ENCODE measurements at places on chromosomes 3 and 15.

- no peak for DNase-seq
- no peaks in the 10 kb centered on the region for H3K27me3 ChIP-seq
- no peaks in the 10 kb centered on the region for H3K4me1 ChIP-seq
- H3K36me3 ChIP-seq: no peaks in the 10 kb centered on the region
- H3K27ac ChIP-seq: no peak overlapping the region
Observed at GRCh38 chr3:27289769-27290413, 79.3 kb downstream of the NEK10 start.

DNA sequence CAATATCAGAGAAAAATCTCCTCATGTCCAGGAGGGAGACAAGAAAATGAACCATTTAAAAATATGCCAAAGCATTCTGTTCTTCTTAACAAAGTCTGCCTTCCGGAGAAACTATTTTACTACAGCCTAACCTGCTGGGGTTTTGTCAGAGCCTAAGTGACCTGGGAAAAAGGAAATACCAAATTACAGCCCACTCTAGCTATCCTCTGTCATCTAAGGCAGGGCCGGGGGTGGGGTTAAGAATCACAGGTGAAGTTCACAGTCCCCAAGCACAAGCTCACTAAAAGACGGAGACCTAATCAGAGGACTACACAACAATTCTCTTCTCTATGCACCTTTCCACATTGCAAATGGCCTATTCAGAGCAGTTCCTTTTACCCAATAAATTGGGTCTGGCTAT lies 116.6 kb downstream of the TRIM42 start:
- no peaks in the 10 kb centered on the region for H3K4me1 ChIP-seq
- no peak for DNase-seq
- H3K36me3 ChIP-seq: no peaks in the 10 kb centered on the region
- H3K4me3 ChIP-seq: no peak overlapping the region
- H3K27ac ChIP-seq: no peak overlapping the region

DNA sequence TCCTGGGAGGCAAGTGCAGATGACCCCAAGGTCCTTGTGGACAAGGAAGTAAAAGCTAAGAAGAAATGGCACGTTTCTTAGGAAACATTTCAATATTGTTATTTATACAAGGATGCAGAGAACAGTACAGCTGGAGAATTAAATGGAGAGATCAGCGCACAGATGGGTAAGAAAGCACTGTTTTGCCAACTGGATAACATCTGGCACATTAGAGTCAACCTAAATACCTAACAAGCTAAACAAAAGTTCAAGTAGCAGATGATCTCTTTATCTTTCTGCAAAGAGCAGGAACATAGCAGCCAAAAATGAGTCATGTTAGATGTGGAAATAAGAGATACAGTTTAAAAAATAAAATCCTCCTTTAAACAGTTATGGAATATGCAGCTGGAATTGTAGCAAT lies 15.7 kb upstream of the DPPA4 start:
- H3K27ac ChIP-seq: no peak overlapping the region
- no peaks in the 10 kb centered on the region for H3K4me1 ChIP-seq
- H3K4me3 ChIP-seq: no peak overlapping the region
- no peak for DNase-seq

- no peak for DNase-seq
- H3K27ac ChIP-seq: no peak overlapping the region
- H3K4me1 ChIP-seq: peaks cover 22% of the 10 kb centered on the region
- H3K4me3 ChIP-seq: no peak overlapping the region
- no peaks in the 10 kb centered on the region for H3K36me3 ChIP-seq
- H3K27me3 ChIP-seq: no peaks in the 10 kb centered on the region
Observed at GRCh38 chr15:74643665-74644204, 28.1 kb downstream of the CLK3 start.

GRCh38 chr15:41354371-41354770 lies 21.7 kb downstream of the NUSAP1 start:
- DNase-seq: no peak
- H3K27me3 ChIP-seq: no peaks in the 10 kb centered on the region
- H3K27ac ChIP-seq: no peak overlapping the region
- H3K4me3 ChIP-seq: no peak overlapping the region

- no peaks in the 10 kb centered on the region for H3K27me3 ChIP-seq
- no peak for DNase-seq
- peak overlapping the region; percentile 54 for H3K27ac ChIP-seq
- H3K36me3 ChIP-seq: no peaks in the 10 kb centered on the region
- H3K4me1 ChIP-seq: peaks cover 63% of the 10 kb centered on the region
- no peak overlapping the region for H3K4me3 ChIP-seq
Observed at GRCh38 chr3:15310491-15311370, 21.7 kb downstream of the SH3BP5 start.

DNA sequence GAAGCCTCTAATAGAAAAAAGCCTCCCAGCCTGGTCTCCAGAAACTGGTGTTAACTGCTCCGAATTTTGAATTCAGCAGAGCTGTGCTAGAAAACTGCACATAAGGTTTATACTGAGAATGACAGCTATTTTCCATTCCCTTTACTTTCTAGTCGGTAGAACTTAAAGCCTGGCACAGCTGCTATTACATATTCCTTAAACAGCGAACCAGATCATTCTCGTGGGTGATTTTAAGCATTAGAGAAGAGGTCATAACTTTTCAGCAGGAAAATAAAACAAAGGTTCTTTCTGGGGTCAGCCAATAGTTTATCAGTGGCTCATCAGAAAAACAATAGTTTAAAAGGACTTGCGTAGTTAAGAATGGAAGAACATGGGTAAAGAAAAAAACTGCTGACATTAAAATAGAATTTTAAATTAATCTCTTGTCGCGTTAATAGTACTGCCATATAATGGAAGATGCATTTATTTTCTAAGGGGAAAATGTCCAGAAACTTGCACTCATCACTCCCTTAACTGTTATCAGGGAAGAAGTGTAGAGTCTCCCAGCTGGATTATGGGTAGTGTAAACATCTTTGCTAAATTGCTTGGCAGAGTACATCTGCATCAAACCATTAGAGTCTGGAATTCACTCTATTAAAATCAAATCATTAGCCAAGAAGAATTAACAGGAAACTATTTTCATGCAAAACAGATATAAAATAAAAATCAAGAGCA lies 7.9 kb downstream of the VGLL4 start:
- no peak for DNase-seq
- H3K4me3 ChIP-seq: no peak overlapping the region
- H3K4me1 ChIP-seq: peaks cover 99% of the 10 kb centered on the region

DNA sequence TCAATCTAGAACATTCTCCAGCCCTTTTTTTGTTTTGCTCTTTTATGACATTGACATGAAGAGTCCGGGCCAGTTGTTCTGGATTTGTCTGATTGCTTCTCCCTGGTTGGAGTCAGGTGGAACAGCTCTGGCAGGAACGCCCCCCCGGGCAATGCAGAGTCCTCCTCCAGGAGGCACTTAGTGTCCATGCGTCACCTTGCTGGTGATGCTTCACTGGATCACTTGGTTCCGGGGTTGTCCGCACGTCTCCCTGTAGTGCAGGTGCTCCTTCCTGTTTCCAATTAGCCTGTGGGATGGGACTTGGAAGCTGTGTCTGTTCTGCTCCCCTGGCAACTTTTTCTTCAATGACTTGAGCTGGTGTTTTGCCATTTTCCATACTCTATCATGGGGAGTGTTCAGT lies 9.8 kb downstream of the CSK start:
- no peaks in the 10 kb centered on the region for H3K27me3 ChIP-seq
- peaks cover 88% of the 10 kb centered on the region for H3K4me1 ChIP-seq
- DNase-seq: no peak
- no peak overlapping the region for H3K27ac ChIP-seq
- no peak overlapping the region for H3K4me3 ChIP-seq
- no peaks in the 10 kb centered on the region for H3K36me3 ChIP-seq

DNA sequence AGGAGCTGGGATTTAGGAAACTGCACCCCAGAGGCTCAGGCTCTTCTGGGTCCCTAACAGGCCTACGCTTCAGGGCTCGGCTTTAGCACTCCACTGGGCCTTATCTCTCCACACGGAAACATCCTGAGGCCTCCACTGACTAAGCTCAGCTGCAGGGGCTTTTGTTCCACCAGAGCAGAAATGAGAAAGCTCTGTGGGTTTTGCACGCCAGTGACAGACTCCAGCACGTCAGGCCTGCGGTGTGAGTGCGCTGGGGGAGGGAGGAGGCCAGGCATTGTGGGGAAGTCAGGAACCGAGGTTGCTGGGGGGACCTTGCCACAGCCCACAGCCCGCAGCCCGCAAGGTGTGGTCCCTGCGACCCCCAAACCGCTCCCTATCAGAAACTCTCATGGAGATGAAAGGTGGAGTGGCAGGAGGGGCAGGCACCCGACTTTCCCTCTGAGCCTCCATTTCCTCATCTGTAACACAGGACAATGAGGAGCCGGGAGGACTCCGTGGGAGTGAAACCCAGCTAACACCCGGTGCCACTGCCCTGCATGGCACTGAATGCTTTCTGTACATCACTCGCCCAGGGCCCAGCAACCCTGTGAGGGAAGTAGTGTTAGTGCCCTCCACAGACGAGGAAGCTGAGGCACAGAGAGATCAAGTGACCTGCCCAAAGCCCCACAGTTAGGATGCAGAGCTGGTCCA lies 106.5 kb downstream of the TPRA1 start:
- no peaks in the 10 kb centered on the region for H3K4me1 ChIP-seq
- H3K4me3 ChIP-seq: no peak overlapping the region
- no peaks in the 10 kb centered on the region for H3K36me3 ChIP-seq
- H3K27ac ChIP-seq: no peak overlapping the region
- peak; percentile 83 for DNase-seq

DNA sequence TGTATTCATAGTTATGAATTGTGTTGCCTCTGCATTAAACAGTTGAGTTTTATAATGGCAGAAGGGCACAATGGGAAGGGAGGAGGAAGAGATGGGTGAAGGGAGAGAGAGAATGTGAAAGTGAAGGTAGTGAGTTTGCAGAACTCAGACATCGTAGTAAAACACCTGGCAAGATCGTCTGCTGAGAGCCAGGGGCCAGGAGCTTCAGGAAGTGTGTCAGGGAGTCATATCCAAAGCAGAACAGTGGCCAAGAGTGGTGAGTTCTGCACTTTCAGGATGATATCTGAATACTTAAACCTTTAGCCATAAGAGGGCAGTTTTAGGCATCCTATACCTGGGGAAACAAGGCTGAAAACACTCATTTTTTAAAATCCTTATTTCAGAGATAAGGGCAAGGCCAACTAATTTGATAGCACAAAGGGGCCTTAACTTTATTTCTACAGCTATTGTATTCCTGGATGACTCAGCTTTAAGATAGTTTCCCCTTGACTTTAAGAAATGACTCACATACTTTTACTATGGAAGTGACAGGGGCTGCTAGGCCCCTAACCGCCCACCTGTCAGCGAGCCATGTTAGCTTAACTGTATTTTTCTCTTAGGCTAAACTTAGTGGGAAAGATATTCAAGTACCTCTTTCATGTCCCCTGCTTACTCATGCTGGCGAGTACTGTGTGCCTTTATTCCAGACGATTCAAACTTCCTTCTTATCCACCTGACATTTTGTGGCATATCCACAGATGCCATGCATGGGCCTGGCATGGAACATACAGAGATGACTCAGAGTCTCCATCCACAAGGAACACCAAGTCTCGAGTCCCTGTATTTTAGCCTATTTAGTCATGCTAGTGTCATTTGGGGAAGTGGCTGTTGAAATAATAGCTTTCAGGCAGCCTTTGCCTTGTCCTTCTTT lies 53.9 kb downstream of the RLBP1 start:
- H3K27me3 ChIP-seq: no peaks in the 10 kb centered on the region
- peak overlapping the region; percentile 15 for H3K27ac ChIP-seq
- H3K4me3 ChIP-seq: no peak overlapping the region
- H3K36me3 ChIP-seq: no peaks in the 10 kb centered on the region
- H3K4me1 ChIP-seq: peaks cover 18% of the 10 kb centered on the region
- no peak for DNase-seq

DNA sequence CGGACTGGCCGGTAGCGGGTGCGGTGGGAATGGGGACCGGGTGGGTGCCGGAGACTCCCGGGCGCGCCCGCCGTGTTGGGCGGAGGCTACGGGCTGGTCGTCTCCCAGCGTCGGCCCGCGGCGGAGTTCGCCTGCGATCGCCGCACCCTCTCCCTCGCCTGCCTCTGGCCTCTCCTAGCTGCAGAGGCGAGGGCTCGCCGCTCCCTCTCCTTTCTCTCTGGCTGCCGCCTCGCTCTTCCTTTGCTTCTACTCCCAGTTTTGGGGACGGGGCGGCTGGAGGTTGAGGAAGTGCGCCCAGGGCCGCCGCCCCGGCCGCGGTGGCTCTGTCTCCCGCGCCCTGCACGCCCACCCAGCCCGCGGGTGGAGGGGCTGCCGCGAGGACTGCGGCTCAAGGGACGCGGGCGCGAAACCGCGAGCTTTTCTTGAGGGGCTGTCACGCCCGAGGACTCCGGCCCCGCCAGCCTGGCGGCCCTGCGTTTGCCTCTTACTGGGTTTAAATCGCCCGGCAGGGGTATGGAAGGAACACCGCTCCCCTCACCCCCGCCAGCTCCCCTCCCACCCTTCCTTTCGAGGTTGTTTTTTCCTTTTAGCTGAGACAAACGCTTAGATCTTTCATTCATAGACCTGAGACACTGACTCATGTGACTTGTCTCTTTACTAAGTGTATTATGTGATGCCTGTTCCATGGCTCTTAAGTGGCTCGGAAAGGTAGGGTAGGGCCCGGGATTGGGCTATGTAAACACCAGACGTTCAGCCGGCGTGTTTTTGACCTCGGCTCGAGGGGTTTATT lies 654 bp downstream of the PIK3CA start:
- no peaks in the 10 kb centered on the region for H3K27me3 ChIP-seq
- peak overlapping the region; percentile 74 for H3K4me3 ChIP-seq
- no peaks in the 10 kb centered on the region for H3K36me3 ChIP-seq
- H3K4me1 ChIP-seq: peaks cover 39% of the 10 kb centered on the region

DNA sequence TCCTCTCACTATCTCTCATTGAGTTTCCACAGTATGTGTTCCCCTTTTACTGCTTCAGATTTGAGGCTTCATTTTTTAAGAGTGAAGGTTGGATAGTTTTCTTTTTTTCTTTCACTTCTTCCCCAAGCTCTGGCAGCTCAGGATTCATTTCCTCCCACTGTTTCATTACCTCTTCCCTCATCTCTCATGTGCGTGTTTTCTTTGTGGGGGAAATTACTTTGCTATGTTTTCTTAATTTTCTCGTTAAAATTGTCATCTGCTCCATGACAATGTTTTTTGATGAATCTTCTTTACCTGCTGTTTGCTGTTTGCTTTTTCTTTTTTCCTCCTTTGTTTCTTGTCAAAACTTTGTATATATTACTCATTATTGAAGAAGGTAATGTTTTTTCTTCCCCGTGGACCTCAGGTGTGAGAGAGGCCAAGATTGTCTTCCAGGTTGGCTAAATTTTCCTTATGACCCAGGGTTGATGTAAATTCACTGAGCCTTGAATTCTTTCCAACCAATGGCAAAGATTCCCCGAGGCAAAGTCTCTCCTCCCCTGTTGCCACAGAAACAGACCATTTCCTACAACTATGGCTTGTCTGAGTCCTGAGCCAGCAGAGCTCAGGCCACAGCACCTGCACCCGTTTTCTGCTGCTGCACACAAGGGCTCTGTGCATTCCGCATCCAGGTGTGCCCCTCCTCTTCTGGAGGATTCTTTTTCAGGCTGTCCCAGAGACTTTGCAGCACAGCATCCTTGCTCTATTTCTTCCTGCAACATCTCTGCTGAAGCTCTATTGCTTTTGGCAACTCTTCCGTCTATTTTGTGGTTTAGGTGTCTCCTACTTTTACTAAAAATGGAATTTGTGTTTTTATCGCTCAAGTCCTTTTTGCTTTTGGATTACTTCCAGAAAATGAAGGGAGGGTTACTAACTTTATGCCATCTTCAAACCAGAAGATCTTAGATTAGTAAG lies 66.1 kb downstream of the NOX5 start:
- DNase-seq: no peak
- no peak overlapping the region for H3K27ac ChIP-seq
- H3K27me3 ChIP-seq: no peaks in the 10 kb centered on the region
- H3K4me3 ChIP-seq: no peak overlapping the region
- H3K36me3 ChIP-seq: no peaks in the 10 kb centered on the region
- peaks cover 23% of the 10 kb centered on the region for H3K4me1 ChIP-seq

GRCh38 chr3:88149101-88149508 lies 654 bp upstream of the C3orf38 start:
- peak overlapping the region; percentile 90 for H3K27ac ChIP-seq
- H3K36me3 ChIP-seq: peaks cover 9% of the 10 kb centered on the region
- peak overlapping the region; percentile 76 for H3K4me3 ChIP-seq
- peaks cover 46% of the 10 kb centered on the region for H3K4me1 ChIP-seq

All from vagina (tissue), 2 donors.